NCI-H187 (cell line): ENCODE measurements at places on chromosomes 3 and 15.

DNA sequence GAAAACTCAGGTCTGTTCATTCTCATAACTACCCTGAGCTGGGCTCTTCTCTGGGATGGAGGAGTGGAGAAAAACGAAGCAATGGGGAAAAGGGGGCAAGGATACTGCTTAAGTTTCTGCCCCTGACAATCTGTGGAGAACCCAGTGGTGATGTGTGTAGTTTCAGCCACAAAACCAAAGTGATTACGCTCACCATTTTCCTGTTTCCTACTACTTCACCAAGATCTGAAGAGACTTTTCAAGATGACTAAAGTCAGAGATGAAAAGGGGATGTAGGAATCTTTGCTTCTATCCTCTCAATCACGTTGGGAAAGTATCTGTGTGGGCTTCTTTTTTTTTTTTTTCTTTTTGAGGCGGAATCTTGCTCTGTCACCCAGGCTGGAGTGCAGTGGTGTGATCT is 8.3 kb upstream of the UBE2E1 start:
- no peak for DNase-seq

DNA sequence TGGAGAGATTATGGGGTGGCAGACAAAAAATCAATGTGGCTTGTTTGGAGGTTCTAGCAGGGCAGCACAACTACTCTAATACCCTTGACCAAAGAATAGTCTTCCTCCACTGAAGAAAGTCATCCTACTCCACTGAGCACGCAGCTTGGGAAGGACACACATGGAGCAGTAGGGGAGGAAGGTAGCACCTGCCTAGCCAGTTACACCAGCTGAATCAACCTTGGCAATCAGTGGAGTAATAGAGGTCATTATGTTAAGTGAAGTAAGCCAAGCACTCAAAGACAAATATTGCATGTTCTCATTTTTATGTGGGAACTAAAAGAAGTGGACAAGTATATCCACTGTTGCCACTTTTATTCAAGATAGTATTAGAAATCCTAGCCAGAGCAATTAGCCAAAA is 555.8 kb upstream of the ALCAM start:
- no peak for DNase-seq

DNA sequence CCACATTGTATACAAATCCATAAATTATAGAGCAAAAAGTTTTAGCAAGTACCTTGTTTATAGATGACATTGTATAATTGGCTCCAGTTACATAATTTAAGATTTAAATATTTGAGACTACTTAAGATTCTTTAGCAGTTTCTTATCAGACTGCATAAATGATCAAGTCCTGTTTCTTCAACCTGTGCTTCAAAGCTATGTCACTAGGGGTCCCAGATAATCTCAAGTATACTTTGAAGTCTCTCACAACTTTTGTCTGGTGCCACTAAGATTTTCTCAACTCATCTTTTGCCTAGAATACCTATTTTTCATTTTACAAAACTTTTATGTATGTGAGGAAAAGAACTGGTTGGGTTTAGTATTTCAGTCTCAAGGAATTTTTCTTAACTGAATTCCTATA is 205.5 kb downstream of the STAG1 start:
- no peak for DNase-seq

DNA sequence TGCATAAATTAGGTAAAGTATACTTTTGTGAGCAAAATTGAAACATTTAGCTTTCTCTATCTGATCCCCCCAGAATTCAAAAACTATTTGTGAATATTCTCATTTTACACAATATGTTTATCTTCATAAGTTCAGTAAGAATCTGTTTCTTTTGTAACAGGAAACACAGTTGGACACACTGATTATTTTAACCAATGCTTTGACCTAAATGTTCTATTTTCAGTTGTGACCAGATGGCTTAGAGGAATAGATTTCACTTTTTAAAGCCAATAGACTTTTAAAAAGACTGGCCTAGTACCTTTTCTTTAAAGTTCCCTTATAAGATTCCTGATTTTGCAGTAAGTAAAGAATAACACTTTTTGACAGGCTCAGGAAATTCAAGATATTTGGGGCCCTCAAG is 74.0 kb upstream of the STRIT1 start:
- DNase-seq, result no peak

DNA sequence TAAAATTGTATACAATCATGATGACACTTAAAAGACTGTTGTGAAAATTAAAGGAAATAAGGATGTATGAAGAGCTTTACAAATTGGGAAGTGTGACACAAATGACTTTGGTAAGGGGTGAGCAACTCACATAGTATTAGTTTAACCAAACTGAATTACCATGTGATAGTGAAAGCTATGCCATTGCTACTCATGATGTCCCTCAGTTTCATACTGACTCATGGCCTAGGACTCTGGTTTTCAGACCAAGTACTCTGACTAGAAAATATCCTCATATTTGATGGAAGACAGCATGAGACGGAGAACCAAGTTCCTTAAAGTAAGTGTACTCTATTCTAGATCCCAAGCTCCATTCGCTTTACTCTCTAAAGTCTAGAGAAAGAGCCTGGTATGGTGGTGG is 203.2 kb upstream of the ICE2 start:
- DNase-seq, result no peak

- no peak for DNase-seq
Observed at GRCh38 chr15:36389107-36389506, 190.3 kb upstream of the CDIN1 start.

DNA sequence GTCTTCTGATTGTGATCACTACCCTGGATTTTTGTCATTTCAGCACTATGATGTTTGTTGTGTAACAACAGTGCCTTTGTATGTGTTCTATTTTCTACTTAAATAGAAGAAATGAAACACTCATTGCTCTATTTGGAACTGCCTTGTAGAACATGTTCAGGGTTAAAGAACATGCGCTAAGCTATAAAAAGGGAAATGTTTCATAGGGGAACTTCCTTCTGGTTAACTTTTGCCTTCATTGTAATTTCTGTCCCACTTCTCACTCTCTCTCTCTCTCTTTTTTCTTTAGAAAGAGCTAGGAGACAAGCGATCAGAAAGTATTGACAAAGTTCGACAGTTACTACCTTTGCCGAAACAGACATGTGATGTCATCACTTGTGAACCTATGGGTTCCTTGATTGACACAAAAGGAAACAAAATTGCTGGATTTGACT is at the start of gene P2RY12:
Gene P2RY12 (minus strand): TSS at position 13 of the 434 bp plus-strand sequence. CDS start 45,908 bp downstream, outside the sequence.
- no peak for DNase-seq

DNA sequence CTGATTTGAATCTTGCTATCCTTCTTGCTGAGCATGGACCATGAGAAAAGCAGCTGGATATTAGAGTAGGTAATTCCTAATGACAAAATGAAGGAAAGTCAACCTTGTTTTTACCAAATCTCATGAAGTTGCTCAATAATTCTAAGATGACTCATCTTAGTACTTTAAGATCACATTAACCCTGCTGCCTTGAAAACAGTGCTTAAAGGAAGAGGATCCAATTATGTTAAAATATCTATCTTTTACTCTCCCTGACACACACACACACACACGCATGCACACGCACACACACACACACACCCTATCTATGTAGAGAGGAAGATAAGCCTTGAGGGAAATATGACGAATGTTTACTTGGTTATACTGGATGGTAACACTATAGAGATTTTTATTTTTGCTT is 16.0 kb upstream of the MYO1E start:
- no peak for DNase-seq

DNA sequence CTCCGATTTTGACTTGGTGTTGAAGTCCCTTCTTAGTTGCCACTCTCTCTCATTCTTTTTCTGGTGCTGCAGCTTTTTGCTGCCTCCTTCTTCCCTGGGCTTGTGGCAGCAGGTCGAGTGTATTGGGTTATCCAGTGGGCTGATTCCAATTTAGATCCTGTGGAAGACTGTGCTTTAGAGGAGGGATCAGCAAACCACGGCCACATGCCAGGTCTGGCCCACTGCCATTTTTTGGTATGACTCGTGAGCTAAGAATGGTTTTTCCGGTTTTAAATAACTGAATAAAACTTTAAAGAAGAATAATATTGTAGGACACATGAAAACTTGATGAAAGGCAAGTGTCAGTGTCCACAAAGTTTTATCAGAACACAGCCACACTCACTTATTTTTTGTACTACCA is 330.5 kb downstream of the ROBO2 start:
- no peak for DNase-seq

DNA sequence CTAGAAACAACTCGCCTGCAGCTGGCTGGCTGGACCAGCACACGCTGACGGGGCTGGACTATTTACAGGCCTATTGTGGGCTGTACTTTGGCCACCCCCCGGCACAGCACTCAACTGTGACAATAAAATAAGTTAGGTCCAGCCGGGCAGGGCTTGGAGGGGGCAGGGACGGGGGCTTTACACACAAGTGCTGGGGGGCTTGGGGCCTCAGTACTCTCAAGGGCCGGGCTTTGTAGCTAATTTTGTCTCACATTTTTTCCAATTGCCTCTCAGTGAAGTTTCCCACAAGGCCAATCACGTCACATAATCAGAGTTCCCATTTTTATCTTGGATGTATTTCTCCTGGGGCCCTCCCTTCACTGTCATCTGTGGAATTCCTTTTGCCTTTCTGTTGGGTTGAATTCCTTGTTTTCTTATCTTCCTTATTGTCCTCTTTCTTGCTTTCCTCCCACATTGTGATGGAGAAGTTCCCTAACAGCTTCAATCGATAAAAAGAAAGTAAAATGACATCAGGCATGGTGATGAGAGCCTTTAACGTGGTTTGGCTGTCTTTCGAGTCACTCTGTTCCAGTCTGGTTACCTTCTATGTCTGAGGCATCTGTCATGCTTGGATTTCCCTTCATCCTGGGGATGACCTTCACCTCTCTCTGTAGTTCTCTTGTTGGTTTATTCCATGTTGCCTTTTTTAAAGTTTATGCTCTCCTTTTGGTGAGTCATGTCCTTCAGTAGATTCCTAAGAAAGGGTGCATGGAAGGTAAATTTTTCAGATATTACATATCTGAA is 44.1 kb upstream of the CMTM7 start:
- no peak for DNase-seq

- no peak for DNase-seq
Observed at GRCh38 chr3:139988472-139989156, 53.6 kb downstream of the CLSTN2 start.

GRCh38 chr3:27657871-27658270 is 64.3 kb downstream of the EOMES start:
- no peak for DNase-seq

- no peak for DNase-seq
Observed at GRCh38 chr15:31537770-31538592, 211.3 kb downstream of the KLF13 start.

DNA sequence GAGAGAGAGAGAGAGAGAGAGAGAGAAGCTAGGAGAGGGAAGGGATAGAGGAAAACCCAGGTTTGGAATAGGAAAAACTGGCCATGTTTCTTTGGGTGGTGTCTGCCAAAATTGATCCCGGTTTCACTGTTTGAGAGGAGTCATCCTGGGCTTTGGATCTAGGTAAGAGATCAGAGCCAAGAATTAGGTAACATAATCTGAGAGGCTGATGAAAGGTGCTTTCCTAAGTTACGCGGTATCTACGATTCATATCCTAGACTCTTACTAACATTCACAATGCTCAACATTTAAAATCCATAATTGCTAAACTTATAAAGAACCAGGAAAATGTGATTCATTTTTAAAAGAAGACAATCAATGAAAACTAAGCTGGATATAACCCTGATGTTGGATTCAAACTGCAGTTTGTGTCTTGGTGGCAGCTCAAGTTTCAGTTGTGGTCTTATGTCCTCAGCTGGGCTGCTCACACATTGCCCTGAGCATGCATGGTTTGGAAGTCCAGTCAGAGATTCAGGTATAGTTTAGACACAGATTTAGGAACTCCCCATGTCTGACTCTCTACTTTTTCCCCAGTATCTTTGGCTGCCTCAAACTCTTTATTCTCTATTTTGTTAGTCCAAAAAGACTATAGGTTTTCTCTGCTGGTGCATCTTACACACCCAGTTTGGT is 42.5 kb upstream of the FMN1 start:
- DNase-seq, result no peak

DNA sequence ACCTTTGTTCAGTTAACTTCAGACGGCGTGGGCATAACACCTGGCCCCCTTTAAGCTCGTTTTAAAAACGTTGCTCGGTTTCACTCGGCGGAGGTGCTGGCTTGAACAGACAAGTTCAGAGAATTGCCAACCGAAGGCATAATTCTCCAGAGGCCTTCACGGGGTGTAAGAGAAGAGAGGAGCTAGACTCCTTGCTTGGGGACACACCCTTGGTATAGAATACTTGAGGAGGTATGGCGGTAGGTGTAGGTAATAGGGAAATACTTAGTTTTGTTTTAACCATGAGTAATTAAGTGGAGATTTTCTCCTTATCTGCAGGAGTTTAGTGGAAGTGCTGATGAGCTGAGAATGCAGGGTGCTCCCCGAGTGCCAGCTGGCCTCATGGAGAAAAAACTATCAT is 921 bp downstream of the FBXL2 start:
- no peak for DNase-seq

DNA sequence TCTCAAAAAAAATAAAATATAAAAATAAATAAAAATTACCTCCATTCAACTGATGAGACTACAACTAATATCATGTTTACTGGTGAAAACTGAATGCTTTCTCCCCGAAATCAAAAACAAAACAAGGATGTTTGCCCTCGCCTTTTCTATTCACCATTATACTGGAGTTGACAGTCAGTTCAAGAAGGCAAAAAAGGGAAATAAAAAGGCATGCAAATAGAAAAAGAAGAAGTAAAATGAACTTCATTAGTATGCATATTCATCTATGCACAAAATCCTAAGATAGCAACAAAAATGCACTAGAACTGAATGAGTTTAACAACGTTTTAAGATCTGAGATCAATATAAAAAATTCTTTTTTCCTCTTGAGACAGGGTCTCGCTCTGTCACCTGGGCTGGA is 72.7 kb upstream of the FAM174B start:
- DNase-seq, result no peak

DNA sequence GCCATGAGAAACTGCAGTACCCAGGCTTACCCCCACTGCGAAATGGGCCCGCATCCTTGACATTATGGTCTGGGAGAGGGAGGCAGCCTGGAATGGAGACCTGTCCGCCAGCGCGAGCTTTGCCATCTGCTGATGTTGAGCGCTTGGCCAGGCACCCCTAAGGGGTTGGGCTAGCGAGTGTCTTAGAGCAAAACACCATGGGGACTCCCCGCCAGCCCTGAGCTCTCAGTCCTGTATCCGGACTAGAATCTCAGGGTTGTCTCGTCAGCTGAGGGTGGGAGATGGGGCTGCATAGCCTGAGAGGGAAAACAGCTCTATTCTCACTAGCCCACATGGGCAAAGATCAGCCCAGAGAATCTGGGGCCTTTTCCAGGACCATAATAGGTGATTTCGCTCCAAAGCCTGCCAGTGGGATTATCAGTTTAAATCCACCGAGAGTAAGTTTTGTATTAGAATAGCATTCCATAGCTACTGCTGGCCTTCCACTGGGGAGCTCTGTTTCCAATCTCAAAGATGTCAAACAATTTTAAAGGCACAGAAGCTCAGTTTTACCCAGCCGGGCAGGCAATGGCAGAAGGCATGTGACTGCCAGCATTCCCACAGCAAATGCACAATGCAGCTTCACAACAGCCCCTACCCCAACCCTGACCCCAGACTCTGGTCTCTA is 167.5 kb upstream of the TPM1 start:
- no peak for DNase-seq
